ENCODE measurements at places on chromosomes 6 and 20. TPM values are rescaled to one million over a fixed set of nuclear protein-coding genes. Genes with fewer than 3 reads are reported as not detected.
A peak's percentile ranks its signal among the peaks of the same experiment; 100 is the strongest.

- DNase-seq: peak; percentile 67
Observed at GRCh38 chr20:3420211-3420707, 12.8 kb upstream of the DNAAF9 start.

DNA sequence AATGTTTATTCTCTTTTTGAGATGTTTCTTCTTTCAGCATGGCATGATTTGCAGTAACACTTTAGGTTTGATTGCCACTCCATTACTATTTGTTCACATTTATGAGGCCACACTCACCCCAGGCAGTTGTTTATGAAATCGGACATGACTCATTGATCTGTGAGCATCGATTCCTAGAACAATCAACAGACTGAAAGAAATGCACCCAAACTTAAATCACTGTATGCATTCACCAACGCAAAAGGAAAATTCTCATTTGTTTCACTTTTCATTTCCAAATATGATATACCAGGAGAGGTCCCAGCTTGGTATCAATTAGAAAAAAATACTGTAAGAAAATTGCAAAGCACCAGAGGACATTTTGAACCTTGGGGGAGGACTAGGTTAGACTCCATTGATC is 5.4 kb upstream of the GJA10 start:
- DNase-seq: no peak

GRCh38 chr6:91477688-91478087 is 890.8 kb upstream of the MAP3K7 start:
- no peak for DNase-seq

PAK5 gene
- not detected for total RNA-seq

DNA sequence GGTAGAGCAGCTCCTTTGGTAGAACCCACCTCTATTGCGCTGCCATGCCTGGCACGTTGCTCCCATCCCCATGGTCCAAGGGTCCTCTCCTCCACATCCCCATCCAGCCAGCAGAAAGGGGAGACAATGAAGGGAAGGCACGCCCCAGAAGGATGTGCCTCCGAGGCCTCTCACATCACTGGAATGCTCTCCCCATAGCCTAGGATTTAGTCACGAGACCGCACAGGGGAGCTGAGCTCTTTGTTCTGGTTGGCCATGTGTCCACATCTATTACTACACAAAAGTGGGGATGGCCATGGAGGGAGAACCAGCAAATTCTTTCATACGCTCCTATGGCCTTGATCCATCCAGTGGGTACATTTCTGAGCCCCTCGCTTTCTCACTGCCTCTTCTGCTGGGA is 60.5 kb upstream of the SALL4 start:
- DNase-seq: no peak

DNA sequence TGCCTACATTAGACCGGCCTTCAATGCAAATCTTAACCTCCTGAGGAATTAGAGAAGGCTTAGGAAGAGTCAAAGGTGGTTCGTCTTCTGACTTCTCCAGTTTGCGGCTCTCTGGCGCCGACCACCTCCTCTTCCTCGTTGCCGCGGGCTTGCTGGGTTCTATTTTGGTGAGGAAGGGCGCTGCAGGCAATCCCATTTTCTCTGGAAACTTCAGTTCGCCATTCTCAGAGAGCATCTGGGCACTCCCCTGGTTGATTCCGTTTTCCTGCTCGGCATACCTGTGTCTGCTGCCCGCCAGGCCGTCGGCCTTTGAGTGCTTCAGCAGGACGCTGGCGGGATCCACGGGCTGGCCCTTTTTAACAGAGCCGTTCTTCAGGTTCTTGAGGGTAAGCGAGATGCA is 67.9 kb downstream of the GMPR start:
- no peak for DNase-seq

DNA sequence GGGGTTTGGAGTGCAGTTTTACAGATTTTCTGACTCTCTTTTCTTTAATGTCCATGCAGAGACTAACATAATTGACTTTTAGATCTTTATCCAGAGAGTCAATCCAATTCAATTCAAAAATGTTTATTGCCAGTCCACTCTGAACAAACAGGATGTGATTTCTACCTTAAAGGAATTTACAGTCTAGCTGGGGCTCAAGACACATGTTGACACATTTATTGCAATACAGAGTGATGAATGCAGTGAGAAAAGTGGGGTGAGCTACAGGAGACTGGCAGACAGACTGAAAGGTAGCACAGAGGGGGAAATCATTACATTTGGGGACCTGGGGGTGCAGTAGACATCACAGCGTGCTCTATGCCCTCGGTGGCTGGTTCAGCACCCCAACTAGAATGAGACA is 193.9 kb downstream of the SLC24A3 start:
- no peak for DNase-seq

GRCh38 chr6:131000544-131000943 is 62.5 kb downstream of the EPB41L2 start:
- no peak for DNase-seq

GRCh38 chr6:109526905-109527628 is 44.0 kb upstream of the ZBTB24 start:
- peak; percentile 29 for DNase-seq

DNA sequence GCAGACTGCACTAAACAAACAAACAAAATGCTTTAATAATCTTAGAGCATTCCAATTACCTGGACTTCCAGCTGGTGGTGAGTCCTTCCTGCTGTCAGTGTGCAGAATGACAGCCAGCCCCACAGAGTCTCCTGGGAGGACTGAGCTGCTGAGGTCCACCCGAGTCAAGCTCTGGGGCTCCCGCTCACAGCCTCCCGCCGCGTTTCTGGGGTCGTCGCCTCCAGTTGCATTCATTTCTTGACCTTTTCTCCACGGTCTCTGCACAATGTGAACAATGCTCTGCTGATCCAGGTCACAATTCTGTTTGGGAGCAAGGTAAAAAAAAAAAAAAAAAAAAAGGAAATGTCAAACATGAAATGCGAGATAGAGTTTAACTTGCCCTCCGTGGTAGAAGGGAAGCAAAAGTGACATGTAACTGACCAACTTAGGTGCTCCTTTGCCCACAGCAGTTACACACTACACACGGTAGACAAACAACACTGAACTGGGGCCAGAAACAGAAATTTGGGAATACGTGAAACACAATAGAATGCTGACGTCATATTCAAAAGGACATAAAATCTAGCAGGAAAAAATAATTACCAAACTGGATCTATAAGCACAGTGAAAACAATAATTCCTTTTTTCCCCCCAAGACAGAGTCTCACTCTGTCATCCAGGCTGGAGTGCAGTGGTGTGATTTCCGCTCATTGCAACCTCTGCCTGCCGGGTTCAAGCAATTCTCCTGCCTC is 464.9 kb downstream of the PRKN start:
- DNase-seq: no peak

GRCh38 chr6:49855221-49855620 is 11.1 kb downstream of the CRISP1 start:
- no peak for DNase-seq

DNA sequence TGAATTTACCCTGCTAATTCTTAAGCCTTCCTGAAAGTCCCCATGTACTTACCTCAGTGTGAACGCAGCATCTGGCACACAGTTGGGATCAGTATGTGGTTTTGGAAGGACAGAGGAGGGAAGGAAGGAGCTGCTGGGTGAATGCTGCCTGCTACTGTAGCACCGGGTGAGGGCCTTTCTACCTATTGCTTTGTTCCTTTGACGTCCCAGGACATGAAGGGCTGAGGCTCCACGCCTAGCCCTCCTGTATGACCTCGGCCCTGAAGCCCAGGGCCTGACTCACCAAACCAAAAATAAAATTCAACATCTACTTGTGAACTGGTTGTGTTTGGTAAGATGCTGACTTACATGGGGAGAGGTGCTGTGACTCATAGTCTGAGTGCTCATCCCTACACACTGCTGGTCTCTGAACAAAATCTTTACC is 51.1 kb downstream of the ARID1B start:
- no peak for DNase-seq

GCNT2 gene
- 1.5 TPM for total RNA-seq

- DNase-seq: no peak
Observed at GRCh38 chr6:45667300-45667699, 289.6 kb upstream of the SUPT3H start.

OPN5 gene
- total RNA-seq: not detected

DNA sequence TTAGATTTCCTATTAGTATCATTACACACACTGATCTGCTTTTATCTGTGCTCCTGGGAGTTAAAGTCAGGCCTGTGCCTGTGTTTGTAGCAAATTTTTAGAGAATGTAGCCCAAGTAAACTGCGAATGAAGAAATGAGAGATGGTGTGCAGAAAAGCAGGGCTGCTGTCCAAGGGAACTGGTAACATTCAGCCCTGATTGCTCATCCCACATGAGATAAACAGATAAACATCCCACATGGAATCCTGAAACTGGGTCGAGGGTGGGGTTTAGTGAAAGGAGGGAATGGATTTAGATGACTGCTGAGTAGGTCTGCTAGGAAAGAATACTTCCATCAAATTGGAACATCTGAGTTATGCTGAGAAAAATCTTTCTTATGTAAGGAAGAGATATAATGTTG is 69.1 kb downstream of the GRIK2 start:
- DNase-seq: no peak

RAMACL gene
- 0.75 TPM for total RNA-seq

SMPD2 gene
- 27.3 TPM for total RNA-seq

DNA sequence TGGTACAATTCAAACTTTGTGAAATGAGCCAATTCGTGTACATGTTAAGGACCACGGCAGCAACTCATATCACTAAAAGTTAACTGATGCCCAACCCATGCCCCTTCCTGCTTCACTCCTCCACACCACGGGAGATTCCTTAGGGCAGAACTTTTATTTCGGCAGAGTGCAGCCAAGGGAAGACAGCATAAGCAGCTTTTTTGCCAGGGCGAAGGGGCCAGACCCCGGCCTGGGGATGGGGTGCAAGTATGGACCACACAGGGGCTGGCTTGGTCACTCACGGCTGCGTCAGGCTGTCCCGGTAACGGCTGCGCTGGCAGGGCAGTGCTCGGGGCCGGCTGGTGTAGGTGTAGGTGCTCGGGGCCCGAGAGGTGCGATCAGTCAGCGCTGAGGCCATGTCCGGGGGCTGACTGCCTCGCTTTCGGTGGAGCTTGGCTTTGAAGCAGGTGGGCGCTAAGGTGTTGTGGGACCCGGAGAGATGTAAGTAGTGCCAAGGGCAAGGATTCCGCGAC is 792 bp downstream of the RSPH3 start:
- no peak for DNase-seq

- peak; percentile 39 for DNase-seq
Observed at GRCh38 chr20:1108437-1108920, 9.9 kb upstream of the PSMF1 start.

Measured in CD4-positive, alpha-beta T cell (primary cell).